ENCODE measurements at places on chromosomes 5 and 9. TPM values are rescaled to one million over a fixed set of nuclear protein-coding genes. Genes with fewer than 3 reads are reported as not detected.

DNA sequence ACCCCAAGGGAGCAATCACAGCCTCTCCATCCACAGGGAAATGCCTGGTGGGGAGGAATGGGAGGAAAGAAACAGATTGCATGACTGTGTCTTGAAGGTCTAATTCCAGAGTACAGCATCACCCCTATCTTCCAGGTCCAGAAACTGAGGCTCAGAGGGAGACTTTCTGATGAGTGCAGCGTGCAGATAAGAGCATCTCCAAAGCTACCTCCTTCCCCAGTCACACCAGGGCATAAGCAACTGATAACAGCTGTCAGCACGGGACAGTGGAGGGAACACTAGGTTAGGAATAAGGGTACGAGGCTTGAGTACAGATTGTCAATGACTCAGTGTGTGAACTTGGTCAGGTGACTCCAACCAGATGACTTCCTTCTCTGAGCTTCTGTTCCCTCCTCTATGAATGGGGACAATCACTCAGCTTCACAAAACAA lies 126.9 kb downstream of the KCNIP1 start:
- no peak for DNase-seq

DNA sequence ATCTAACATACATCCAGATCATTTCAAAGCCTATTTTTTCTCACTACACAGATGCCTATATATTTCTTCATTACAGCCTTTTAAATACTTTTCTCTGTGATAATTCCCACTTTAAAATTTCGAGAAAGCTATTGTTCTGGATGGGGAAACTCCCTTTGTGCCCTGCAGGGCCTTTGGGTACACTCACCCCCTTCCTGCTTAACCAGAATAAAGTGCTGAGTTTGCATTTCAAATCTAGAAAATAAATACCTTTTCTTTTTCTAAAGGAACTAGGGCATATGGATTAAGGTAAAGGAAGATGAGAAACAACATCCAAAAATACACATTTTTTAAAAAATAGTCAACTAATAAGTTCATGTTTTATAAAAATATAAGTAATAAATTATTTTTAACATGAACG lies 323.9 kb downstream of the ADGRV1 start:
- DNase-seq = no peak

- peak; percentile 8 for DNase-seq
These were observed 283.9 kb upstream of the ADAMTSL1 start for GRCh38 chr9:18189871-18190670.

GRCh38 chr5:134904610-134905245 lies at the start of gene PCBD2:
Gene PCBD2 (plus strand): TSS chr5:134905131. CDS start chr5:134905140, 9 bp downstream.
- DNase-seq = peak; percentile 59

GRCh38 chr5:76870046-76870445 lies 20.2 kb downstream of the S100Z start:
- no peak for DNase-seq

Gene SPINK4
- not detected for polyA plus RNA-seq

Gene CMBL
- 20.9 TPM for polyA plus RNA-seq

- DNase-seq = peak; percentile 44
These were observed 419.7 kb downstream of the CDH10 start for GRCh38 chr5:24225051-24225450.

DNA sequence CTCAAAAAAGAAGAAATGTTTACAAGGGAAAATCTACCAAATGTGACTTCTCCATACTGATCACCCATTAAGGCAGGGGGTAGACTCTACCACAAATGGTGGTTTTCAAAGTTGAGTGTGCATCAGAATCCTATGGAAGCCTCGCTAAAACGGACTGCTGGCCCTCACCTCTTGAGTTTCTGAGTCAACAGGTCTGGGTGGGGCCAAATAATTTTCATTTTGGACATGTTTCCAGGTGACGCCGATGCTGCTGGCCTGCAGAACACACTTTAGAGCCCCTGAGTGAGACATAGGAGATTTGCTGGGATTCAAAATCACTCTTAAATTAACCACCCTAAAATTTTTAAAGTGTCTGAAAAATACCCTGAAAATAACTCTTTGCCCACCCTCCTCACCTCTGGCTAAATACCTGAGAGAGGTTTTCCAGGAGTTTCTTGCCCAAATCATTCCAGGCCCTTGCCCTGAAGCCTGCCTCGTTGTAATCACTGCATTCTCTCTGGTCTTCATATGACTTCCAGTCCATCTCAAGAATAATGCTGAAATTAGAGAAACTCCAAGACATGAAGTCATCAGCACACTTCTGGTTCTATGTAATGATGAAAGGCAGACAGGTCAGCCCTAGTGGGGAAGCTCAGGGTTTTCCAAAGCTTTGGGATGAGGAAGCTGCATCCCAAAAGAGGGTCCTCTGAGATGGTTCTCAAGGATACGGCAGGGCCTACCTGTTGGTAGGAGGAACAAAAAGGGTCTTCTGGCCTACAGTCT lies 18.2 kb downstream of the C9orf152 start:
- no peak for DNase-seq

- DNase-seq = no peak
These were observed 23.0 kb upstream of the CEP72 start for GRCh38 chr5:589173-589572.

- DNase-seq = no peak
These were observed 15.1 kb downstream of the IRF1 start for GRCh38 chr5:132475497-132475882.

DNA sequence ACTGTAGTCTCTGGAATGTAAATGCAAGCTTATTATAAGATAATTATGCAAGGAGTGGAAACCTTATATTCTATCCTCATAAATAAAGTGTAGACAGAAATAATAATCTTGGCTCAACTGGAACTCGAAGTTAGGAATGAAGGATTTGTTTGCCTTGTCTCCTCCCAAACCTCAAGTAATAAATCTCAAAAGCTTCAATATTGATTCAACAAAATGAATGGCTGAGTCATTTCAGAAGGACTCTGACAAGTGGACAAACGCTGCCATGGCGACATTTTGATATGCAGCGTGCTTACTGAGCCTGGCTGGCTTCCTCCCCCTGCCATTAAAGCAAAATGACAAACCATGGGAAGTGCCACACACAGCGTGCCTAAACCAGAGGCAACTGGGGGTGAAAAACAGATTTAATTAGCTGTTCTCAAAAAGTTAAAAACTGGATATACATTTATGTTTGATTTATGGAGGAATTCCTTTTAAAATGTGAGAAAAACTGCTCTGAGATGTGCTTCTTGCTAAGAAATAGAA lies 10.5 kb upstream of the ADGRV1 start:
- no peak for DNase-seq

DNA sequence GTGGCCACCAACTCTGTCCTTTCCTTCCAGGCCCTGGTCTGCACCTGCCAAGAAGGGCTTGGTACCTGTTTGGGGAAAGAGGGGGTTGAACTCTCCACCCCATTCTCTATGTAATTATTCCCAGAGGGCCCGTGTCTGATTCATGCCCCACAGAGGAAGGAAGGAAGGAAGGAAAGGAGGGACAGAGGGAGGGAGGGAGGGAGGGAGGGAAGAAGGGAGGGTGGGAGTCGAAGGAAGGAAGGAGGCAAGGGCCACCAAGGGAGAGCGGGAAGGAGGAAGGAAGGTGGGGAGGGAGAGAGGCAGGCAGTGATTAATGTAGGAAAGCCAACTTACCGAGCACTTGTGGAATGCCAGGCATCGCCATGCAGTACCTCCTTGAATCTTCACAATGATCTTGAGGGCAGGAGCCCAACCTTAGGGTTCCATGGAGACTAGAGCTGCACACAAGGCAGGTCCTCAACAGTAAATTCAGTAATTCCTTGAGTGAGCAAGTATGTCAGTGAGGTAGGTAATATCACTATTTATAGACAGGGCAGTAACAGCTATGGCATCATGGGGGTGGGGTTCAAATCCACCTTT lies 75.8 kb downstream of the FGF18 start:
- DNase-seq = no peak

- no peak for DNase-seq
These were observed 190.5 kb downstream of the COMMD10 start for GRCh38 chr5:116275282-116275681.

Gene EIF4E1B
- not detected for polyA plus RNA-seq

GRCh38 chr5:111585291-111585690 lies 73.0 kb upstream of the STARD4 start:
- DNase-seq = no peak

GRCh38 chr9:73038089-73038509 lies 85.2 kb upstream of the ALDH1A1 start:
- DNase-seq = no peak

DNA sequence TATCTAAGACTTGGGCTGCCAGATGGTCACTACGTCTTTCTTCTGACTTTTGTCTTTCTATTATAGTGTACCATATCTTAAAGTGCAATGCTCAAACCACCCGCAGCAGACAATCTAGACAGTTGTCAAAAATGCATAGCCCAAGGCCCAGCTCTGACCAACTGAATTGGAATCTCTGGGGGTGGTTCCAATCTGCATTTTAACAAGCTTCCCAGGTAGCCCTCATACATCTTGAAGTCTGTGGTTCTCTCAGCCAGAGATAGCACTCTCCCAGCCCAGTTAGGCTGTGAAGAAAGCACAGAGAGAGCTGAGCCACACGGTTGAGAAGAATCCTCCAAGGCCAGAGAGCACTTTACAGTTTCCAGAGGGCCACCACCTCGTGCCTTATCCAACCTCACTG lies 128.2 kb upstream of the HAND1 start:
- no peak for DNase-seq

Gene LCNL1
- polyA plus RNA-seq = not detected

GRCh38 chr9:34992376-34992951 lies 2.9 kb downstream of the DNAJB5 start:
- DNase-seq = no peak

Gene FYB1
- not detected for polyA plus RNA-seq

DNA sequence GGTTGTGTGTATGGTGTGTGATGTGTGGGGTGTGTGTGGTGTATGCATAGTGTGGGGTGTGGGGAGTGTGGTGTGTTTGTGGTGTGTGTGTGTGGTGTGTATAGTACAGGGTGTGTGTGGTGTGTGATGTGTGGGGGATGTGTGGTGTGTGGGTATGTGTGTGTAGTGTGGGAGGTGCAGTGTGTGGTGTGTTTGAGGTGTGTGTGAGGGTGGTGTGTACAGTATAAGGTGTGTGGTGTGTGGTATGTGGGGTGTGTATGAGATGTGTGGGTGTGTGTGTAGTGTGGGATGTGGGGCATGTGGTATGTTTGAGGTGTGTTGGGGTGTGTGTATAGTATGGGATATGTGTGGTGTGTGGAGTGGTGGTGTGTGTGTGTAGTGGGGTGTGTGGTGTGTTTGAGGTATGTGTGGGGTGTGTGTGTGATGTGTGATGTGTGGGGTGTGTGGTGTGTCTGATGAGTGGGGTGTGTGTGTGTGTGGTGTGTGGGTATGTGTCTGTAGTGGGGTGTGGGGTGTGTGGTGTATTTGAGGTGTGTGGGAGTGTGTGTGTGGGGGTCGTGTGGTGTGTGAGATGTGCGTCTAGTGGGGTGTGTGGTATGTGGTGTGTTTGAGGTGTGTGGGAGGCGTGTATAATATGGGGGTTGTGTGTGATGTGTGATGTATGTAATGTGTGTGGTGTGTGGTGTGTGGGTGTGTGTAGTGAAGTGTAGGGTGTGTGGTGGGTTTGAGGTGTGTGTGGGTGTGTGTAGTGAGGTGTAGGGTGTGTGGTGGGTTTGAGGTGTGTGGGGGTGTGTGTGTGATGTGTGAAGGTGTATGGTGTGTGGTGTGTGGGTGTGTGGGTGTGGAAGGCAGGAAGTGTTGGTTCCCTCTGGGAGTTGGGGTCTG lies 8.6 kb downstream of the ECSCR start:
- no peak for DNase-seq
